ENCODE measurements at places on chromosomes 1 and 21.

DNA sequence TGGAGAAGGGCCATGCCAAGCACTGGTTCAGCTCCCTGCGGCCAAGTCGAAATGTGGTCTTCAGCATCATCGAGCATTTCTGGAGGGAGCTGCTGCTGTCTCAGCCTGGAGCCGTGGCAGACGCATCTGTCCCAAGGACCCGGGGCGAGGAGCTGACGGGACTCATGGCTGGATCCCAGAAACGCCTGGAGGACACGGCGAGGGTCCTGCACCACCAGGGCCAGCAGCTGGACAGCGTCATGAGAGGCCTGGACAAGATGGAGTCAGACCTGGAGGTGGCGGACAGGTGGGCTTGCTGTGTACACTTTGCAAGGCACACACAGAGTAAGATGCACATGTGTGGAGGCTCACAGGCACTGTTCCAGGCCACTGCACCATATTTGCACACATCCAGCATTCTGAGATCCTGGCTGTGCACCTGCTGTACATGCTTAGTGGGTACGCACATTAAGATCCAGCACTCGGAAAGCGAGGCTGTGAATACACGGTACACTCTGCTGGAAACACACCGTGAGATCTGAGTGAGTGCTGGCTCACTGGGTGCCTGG is 12.8 kb downstream of the SNAP47 start:
- no peak for DNase-seq

DNA sequence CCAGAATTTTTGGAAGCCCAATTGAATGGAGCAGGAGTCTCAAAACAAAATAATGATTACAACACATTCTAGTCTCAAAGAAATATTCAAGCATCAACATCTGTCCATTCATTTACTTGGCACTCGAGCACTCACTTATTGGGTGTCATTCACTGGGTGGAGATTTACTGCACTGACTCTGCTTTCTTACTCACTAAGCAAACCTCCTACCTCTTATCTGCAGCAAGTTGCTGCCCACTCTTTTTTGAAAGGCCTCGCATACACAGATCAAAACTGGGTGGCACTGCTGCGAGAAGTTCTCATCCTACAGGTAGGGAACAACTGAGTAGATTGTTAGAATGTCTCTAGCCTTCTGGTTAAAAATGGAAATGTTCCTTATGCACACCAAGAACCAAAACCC is 18.0 kb downstream of the RHBDL2 start:
- no peak for DNase-seq

DNA sequence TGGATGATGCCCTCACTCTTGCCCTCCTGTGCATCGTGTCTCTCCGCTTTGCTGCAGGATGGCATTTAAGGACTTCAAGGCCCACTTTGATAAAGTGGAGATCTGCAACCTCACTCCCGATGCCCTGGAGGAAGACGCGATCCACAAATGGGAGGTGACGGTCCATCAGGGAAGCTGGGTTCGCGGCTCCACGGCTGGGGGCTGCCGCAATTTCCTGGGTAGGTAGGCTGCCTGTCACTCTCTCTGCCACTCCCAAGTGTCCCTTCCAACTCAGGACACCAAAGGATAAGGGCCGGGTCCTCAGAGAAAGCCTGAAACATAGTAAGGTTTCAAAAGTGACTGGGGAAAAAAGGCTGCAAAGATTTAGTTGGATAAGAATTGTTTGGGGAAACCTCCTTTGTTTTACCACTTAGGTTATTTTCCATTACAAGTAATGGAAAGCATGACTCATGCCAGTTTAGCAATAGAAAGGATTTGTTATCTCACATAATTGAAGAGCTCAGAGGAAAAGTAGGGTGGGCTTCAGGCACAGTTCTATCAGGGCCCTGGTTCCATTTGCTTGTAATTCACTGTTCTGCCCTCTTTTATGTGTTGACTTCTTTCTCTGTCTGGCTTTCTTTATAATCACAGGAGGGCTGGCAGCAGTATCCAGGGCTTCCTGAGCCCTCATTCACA is 31.9 kb downstream of the CAPN9 start:
- DNase-seq, result no peak

DNA sequence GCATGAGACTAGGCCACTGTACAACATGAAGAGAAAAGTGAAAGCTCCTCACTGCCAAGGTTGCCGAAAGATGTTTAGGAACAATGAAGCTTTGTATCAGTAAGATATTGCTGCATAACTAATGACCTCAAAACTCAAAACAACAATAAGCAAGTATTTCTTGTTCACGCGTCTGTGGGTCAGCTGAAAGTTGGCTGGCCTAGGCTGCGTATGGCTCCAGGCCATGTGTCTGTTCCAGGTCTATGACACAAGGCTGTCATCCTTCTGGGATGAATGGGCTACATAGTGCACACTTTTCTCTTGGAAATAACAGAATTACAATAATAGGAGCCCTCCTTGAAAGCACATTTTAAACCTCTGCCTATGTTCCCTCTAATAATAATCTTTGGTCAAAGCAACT is 515.9 kb downstream of the PLPP3 start:
- no peak for DNase-seq

- DNase-seq, result no peak
These were observed 5.9 kb downstream of the AGO3 start for GRCh38 chr1:35936838-35937237.

GRCh38 chr1:58896246-58897183 is 112.7 kb upstream of the JUN start:
- no peak for DNase-seq

- no peak for DNase-seq
These were observed 15.3 kb upstream of the PYHIN1 start for GRCh38 chr1:158916085-158916484.

GRCh38 chr1:6612641-6613360 is 730 bp upstream of the PHF13 start:
- DNase-seq, result no peak

- no peak for DNase-seq
These were observed 14.8 kb downstream of the VANGL1 start for GRCh38 chr1:115656461-115657077.

- no peak for DNase-seq
These were observed 95.0 kb downstream of the TEX35 start for GRCh38 chr1:178607718-178608408.

DNA sequence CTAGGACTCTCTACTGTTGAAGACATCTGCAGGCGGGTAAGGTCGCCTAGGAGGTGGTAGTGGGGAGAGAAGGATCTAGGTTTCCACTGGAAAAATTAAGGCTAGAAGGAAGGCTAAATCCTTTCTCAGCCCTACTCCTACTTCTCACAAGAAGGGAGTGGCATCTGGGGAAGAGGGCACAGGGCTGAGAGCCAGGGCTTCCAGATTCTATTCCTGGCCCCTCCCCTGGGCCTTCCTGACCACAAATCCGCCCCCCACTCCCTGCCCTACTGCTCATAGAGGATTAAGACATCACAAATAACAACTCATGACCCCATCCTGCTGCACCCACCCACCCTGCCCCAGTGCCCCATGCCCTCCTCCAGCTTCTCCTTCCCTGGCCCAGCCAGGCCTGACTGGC is 2.5 kb downstream of the PHLDA3 start:
- no peak for DNase-seq

GRCh38 chr1:25769625-25770383 is 30.2 kb upstream of the SELENON start:
- no peak for DNase-seq

DNA sequence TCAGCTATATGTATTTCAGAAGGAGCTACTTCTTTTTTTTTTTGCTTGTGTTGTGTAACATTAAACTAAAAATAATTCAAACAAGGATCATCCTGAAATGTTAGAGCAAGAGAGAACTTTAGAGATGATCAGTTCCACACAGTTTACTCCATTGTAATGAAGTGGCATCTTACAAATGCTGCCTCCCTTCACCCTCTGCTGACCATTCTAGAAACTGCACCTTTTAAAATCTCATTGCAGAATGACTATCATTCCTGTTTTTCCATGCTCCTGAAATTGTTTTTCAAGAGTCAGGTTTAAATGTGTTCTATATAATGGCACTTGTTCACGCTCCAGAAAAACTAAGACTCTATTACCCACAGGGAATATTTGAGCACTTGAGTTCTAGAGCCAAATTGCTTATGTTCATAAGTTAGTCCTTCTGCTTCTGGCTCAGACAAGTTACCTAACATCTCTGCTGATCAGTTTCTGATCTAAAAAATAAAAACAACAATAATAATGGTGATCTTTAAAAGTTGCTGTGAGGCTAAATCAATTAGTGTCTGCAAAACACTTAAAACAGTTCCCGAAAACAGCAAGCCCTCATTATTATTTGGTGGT is 21.5 kb upstream of the SLC44A5 start:
- DNase-seq, result no peak

GRCh38 chr1:17212487-17213121 is 7.7 kb downstream of the PADI1 start:
- DNase-seq, result peak; percentile 22

DNA sequence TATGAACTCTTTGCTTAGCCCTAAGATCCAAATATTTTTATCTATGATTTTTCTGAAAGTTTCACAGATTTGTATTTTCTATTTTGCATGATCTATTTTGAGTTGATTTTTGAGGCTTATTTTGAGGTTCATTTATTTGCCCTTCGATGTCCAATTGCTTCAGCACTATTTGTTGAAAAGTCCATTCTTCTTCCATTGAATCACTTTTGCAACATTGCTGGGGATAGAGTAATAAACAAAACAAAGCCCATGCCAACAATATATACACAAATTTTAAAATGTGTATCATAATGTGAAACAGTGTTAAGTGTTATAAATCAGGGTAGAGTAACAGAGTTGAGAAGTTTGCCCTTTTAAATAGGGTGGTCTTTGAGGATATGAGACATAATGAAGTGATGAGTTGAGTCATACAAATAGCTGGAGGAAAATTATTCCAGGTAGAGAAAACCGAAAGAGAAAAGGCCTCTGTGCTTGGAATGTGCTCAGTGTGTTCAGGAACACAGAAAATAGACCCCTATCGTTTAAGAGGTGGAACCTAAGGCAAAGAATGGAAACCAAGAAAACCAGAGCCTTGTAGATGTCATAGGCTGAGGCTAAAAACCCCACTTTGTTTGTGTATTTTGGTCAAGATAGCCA is 172.7 kb upstream of the NR5A2 start:
- DNase-seq, result no peak

DNA sequence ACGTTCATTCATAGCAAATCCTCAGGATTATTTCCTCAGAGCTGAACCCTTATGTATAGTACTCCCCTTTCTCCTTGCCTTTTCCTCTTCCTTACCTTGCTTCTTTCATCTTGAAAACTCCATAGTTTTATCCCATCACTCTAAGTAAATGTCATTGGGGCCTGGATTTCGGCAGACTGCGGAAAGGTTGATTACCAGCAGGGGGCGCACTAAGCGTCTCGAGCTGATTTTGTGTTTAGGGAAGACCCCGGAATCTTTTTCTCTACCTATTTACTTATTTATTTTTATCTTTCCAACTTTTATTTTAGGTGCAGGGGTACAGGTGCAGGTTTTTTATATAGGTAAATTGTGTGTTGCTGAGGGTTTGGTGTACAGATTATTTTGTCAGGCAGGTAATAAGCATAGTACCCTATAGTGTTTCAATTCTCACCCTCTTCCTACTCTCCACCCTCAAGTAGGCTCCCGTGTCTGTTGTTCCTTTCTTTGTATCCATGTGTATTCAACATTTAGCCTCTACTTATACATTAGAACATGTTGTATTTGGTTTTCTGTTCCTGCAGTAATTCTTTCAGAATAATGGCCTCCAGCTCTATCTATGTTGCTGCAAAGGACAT is 11.4 kb upstream of the MTARC1 start:
- no peak for DNase-seq

DNA sequence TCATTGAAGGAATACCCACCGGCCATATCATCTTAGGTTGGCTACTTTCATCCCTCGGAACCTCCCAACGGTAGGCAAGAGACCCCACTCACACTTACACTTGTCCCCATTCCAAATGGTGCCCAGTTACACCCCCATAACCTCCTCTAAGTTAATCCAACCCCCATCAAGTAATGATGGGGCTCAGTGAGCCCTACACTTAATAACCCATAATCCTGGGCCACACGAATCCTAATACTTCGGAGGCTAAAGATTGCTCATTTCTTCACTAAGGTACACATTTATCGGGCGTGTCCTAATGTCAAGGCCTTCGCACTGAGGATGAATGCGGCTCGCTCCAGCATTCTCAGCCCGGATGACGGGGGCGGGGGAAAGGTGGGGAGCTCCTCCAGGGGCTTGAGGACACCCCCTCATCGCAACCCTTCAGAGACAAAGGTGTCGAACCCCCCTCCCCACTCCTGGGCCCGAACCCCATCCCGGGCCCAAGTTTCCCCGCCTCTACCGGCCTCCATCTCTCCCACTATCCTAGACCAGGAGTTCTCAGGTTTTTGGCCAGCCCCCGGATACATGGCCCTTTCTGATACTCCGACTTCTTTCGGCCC is 435 bp downstream of the ILF2 start:
- no peak for DNase-seq

Measured in stimulated activated CD8-positive, alpha-beta memory T cell treated with anti-CD3 and anti-CD28 coated beads, Interleukin-15, amount 100 ng/mL, for 24 hours (primary cell).